ENCODE measurements at places on chromosomes 12 and 14. TPM values are rescaled to one million over a fixed set of nuclear protein-coding genes. Genes with fewer than 3 reads are reported as not detected.

DNA sequence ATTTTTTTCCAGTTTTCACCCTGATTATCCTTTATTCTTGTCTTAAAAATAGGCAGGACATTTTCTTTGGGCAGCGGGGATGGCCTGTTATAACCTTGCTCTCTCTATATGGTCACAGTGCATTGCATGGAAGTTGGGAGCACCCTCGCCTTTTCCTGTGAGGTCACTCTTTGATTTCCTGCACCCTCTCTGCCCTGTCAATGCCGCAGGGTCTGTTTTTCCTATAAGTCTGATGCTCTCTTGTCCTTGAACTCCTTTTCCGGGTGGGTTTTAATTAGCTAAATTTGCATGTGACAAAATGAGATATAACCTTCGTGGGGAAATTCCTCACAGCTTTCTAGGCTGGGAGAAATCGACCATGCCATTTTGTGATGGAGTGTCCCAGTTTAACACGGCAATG, 194.3 kb downstream of the CACNA1C start:
- no peak overlapping the region for H3K4me3 ChIP-seq
- no peak overlapping the region for H3K27ac ChIP-seq
- peaks cover 6% of the 10 kb centered on the region for H3K4me1 ChIP-seq
- DNase-seq = no peak

ASCL1 gene
- not detected for total RNA-seq

GRCh38 chr14:77069551-77069950, 28.5 kb upstream of the CIPC start:
- no peaks in the 10 kb centered on the region for H3K36me3 ChIP-seq
- H3K27ac ChIP-seq = peak overlapping the region; percentile 67
- no peaks in the 10 kb centered on the region for H3K27me3 ChIP-seq
- no peak for DNase-seq
- peaks cover 10% of the 10 kb centered on the region for H3K4me1 ChIP-seq

DNA sequence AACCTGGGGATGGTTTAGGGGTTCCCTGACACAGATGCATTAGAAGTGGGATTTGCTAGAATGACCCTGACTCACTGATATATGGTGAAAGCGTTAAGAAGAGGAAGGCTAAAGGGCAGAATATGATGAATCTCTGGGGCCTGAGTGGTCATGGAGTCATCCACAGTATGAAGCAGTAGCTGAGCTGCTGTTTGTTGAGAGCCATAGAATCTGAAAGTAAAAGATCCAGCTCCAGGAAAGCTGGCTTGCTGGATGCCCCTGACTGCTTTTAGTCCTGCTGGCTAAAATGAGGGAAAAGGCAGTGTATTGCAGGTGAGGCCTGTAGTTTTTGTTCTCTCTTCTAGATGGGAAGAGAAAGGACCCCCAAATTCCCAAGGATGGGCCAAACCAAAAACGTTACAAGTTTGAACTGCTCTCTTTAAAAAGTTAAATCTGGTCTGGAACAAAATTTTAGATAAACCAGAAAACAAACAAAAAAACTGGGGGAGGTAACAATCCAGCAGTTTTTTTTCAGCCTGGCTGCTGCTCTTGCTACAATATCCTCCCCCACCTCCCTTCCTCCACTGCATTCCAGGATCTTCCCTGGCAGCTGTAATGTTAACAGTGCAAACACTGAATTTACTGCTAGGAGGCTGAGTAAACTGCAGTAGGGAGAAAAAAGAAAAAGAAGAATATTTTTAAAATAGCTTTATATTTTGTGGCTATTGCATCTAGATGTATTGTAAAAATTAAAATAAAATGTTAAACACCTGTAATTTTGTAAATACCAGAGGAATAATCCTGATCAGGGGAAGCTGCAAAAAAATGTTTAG, 16.5 kb downstream of the SEL1L start:
- DNase-seq = peak; percentile 82
- H3K27ac ChIP-seq = no peak overlapping the region
- H3K27me3 ChIP-seq = no peaks in the 10 kb centered on the region

GRCh38 chr12:110498984-110499706, 2.8 kb downstream of the VPS29 start:
- peaks cover 13% of the 10 kb centered on the region for H3K4me1 ChIP-seq
- no peaks in the 10 kb centered on the region for H3K27me3 ChIP-seq
- DNase-seq = no peak
- no peak overlapping the region for H3K27ac ChIP-seq

GRCh38 chr12:80129895-80130530, 30.7 kb downstream of the OTOGL start:
- H3K4me1 ChIP-seq = no peaks in the 10 kb centered on the region
- H3K36me3 ChIP-seq = no peaks in the 10 kb centered on the region
- no peaks in the 10 kb centered on the region for H3K27me3 ChIP-seq
- DNase-seq = no peak
- H3K27ac ChIP-seq = no peak overlapping the region
- H3K4me3 ChIP-seq = no peak overlapping the region

GRCh38 chr12:130981911-130982310, 28.2 kb downstream of the ADGRD1 start:
- no peaks in the 10 kb centered on the region for H3K4me1 ChIP-seq
- H3K4me3 ChIP-seq = no peak overlapping the region
- H3K36me3 ChIP-seq = no peaks in the 10 kb centered on the region
- H3K27ac ChIP-seq = no peak overlapping the region

- no peak overlapping the region for H3K4me3 ChIP-seq
- H3K4me1 ChIP-seq = no peaks in the 10 kb centered on the region
- no peak overlapping the region for H3K27ac ChIP-seq
- H3K27me3 ChIP-seq = no peaks in the 10 kb centered on the region
- no peak for DNase-seq
- no peaks in the 10 kb centered on the region for H3K36me3 ChIP-seq
These were observed 8.8 kb upstream of the TMEM106C start for GRCh38 chr12:47954467-47955045.

KCNH3 gene
- 2.8 TPM for total RNA-seq

RNASE3 gene
- total RNA-seq = 0.38 TPM

GRCh38 chr12:18981732-18982131, 147.8 kb upstream of the PLEKHA5 start:
- no peak for DNase-seq
- no peaks in the 10 kb centered on the region for H3K27me3 ChIP-seq
- no peak overlapping the region for H3K27ac ChIP-seq
- no peaks in the 10 kb centered on the region for H3K4me1 ChIP-seq
- H3K4me3 ChIP-seq = no peak overlapping the region
- no peaks in the 10 kb centered on the region for H3K36me3 ChIP-seq

DNA sequence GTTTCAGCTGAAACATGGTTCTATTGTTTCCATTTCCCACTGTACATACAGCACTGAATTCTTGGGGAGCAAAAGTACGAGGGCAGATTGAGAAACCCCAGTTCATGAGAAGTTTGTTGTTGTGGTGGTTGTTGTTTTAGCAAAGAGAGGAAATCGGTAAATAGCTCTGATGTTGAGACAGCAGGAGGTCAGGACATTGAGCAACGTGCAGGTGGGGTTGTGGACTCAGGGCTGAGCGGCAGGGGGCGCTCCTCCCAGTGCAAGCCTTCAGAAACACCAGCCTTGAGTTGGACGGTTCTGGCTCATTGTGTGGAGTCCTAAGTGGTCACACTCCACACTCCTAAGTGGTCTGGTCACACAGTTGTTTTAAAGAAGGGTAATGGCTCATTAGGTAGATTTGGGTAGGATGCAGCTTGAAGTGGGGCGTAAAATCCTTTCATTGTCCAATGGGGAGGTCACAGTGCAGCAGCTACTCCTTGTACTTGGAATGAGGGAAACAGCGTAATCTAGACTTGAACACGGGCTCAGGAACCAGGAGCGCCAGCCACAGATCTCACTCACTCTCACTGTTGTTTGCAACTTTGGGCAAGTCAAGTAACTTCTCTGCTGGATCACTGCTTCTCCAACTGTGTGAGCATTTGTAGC, 14.5 kb upstream of the PWP1 start:
- DNase-seq = peak; percentile 16
- H3K27me3 ChIP-seq = no peaks in the 10 kb centered on the region
- no peak overlapping the region for H3K27ac ChIP-seq
- H3K4me1 ChIP-seq = no peaks in the 10 kb centered on the region
- H3K4me3 ChIP-seq = no peak overlapping the region
- H3K36me3 ChIP-seq = no peaks in the 10 kb centered on the region

DNA sequence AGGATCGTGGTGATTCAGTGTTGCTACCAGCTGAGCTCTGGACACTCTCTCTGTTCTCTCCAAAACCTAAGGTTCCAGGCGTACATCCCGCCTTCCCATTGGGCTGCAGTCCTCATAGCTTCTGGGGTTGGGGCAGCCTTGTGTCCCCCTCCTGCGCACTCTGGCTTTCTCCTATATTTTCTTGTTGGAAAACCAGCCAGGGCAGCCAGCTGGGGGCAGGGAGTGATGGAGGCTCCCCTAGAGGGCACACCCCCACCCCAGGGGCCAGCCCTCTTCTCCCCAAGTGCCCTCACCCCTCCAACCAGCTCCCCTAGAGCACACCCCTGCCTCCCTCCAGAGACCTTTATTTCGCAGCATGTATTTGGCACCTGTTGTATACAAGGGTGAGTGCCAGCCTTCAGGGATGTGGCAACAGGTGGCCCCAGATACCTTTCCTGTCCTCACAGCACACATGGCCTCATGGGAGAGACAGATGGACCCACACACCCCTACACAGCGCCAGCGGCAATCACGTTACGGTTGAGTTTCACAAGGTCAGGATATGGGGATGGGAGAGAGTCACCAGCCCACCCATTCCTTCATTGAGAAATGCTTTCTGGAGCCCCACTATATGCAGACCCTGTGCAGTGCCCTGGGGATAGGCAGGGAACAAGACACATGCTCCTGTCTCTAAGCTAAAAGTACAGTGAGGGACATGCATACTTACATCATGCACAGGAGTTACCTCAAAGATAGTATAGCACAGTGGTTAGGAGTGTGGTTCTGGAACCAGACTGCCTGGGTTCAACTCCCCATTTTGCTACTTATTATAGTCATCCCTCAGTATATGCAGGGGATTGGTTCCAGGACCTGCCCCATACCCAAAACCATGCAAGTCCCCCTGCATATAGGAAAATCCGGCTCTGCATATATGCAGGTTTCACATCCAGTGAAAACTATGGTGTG, 141.1 kb downstream of the PHETA1 start:
- H3K36me3 ChIP-seq = no peaks in the 10 kb centered on the region
- H3K4me1 ChIP-seq = no peaks in the 10 kb centered on the region
- no peak overlapping the region for H3K27ac ChIP-seq
- no peaks in the 10 kb centered on the region for H3K27me3 ChIP-seq
- H3K4me3 ChIP-seq = no peak overlapping the region
- no peak for DNase-seq

DNA sequence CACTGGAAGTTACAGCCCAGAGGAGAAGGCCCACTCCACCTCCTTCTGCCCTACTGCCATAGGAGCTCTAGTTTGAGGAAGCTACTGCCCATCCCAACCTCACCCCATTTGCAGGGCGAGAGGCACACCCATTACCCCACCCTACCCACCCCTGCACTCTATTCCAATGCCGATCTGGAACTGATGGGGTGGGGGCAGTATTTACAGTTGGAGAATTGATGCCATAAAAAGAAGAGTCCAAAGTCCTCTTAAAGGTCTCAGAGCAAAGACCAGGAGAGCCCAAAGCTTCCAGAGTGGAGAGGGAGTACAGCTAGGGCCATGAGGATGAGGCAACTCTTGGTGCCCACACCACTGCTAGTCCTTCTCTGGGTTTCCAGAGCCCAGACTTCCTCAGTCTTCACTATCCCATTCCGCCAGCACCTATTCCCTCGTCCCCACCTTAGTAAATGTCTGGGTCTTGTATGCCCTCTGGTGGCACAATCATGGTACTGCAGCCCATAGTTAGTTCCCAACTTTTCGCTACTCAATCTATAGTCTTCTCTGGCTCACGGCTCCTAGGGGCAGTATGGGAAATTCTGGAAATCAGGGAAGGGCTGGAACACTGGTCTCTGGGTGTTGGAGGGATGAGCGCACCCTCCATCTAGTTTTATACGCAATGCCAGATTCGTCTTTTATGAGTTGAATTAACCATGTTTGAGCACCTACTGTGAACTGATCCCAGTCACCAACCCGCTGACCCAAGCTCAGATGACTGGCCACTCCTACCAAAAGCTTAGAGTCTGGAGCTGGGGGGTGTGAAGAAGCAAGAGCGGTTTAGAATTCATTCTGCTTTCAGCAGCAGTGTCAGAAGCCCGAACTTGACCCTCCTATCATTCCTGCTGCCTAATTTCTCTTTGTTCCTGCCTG, 6.9 kb upstream of the ADCY6 start:
- no peak overlapping the region for H3K4me3 ChIP-seq
- no peaks in the 10 kb centered on the region for H3K27me3 ChIP-seq
- H3K36me3 ChIP-seq = no peaks in the 10 kb centered on the region
- H3K4me1 ChIP-seq = no peaks in the 10 kb centered on the region
- no peak overlapping the region for H3K27ac ChIP-seq

- no peak for DNase-seq
- H3K27me3 ChIP-seq = no peaks in the 10 kb centered on the region
- no peaks in the 10 kb centered on the region for H3K36me3 ChIP-seq
- no peak overlapping the region for H3K4me3 ChIP-seq
These were observed 422.9 kb upstream of the OR4E1 start for GRCh38 chr14:22096514-22096895.

DNA sequence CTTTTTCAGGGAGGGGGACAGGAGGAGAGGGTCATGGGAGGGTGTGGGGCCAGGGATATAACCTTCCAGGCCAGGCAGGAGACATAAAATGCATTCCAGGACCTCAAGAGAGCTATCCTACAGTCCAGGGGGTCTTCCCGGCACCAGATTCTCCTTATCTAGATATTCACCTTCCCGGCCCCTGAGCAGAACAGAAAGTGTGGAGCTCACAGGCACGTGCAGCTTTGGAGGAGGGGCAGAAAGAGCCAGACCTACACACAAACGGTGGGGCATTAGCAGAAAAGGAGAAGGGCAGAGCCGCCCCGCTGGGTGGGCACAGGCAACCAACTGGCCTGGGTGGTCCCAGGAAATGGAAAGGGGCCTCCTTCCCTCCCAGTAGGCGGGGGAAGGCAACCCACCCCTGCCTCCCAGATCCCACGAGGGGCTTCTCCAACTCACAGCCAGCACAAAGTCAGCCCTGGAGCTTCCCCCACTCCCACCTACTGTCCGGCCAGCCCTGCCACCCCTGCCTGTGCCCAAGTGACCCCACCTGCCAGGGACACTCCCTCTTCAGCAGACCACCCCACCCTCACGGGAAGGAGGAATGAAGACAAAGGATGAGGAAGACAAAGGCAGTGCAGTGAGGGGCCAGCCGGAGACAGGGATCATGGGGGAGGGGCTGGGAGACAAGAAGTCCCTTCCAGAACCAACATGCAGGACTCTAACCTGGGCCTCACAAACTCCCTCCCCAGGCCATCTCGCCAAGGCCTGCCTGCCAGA, 33.3 kb downstream of the CCDC85C start:
- H3K4me1 ChIP-seq = peaks cover 6% of the 10 kb centered on the region
- no peak overlapping the region for H3K27ac ChIP-seq
- no peaks in the 10 kb centered on the region for H3K36me3 ChIP-seq
- H3K27me3 ChIP-seq = no peaks in the 10 kb centered on the region

- peaks cover 11% of the 10 kb centered on the region for H3K4me1 ChIP-seq
- H3K4me3 ChIP-seq = no peak overlapping the region
- no peaks in the 10 kb centered on the region for H3K27me3 ChIP-seq
- no peak overlapping the region for H3K27ac ChIP-seq
- no peaks in the 10 kb centered on the region for H3K36me3 ChIP-seq
- DNase-seq = no peak
These were observed 139.1 kb upstream of the PELI2 start for GRCh38 chr14:55979096-55979495.

Data from kidney (tissue), 22 donors.